NCI-H510A (cell line): ENCODE measurements at places on chromosomes 1 and 21.

- no peak for DNase-seq
Measured at GRCh38 chr1:67970088-67970487, 80.3 kb downstream of the DIRAS3 start.

DNA sequence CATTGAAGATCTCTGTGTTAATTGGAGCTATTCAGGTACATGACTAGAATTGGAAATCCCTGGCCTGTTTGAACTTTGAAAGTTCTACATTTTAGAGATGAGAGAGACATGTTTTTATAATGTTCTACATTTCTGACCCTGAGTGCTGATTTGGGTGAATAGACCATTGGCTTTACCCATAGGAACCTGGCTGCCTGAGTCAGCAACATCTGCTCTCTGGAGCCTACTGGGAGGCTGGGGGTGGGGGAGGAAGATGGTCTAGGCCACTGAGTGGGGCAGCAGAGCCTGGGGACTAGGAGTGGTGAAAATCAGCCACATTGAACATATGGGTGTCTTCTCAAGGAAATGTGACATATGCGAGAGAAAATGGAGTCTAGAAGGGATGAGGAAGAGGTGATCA, 1.4 kb upstream of the VANGL1 start:
- DNase-seq: no peak

DNA sequence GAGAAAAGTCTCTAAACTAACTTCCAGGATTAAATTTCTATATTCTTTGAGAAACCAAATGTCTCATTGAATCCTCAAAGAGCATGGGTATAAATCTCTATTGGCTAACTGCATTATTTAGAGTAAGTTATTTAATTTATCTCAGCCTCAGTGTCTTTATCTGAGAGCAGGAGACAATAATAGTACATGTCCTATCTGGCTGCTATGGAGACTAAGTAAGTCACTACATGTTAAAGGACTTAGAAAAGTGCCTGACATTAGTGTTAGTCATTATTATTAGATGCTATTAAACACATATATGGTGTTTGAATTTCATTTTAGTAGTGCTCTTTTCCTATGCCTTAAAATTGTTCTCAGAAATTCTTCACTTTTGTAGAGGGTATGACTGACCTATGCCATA, 505.2 kb downstream of the NEGR1 start:
- DNase-seq: no peak

DNA sequence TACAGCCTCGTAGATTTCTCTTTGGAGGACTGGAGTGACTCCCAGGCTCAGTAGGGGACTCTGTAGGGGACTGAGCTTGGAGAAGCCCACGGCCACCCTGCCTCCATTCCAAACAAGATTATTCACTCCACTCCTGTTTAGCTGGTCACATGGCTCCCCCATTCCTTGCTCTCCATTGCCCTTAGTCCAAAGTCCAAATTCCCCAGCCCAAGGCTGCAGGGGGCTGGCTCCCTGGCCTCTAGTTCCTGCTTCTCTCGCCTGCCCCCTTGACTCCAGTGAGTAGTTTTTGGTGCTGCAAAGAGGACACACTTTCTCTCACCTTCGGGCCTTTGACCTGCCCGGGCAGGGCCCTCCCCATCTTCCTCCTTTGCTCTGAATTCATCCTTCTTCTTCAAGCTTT, 403.3 kb downstream of the KIF26B start:
- DNase-seq: no peak

- DNase-seq: no peak
Measured at GRCh38 chr1:223374064-223374610, 10.2 kb upstream of the SUSD4 start.

DNA sequence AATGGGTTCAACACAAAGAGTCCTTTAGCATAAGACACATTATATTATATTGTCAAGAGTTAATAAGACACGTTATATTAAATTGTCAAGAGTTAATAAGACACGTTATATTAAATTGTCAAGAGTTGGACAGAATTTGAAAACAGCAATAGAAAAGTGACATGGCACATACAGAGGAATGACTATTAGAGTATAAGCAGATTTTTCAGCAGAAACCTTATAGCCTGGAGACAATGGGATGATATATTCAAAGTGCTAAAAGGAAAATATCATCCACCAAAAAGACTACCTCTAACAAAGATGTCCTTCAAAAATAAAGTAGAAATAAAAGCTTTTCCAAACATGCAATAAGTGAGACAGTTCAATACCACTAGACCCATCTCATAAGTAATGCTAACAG, 36.0 kb upstream of the HSPA13 start:
- DNase-seq: no peak

GRCh38 chr1:12052008-12052573, 11.0 kb upstream of the TNFRSF8 start:
- DNase-seq: no peak

- peak; percentile 22 for DNase-seq
Measured at GRCh38 chr1:108200687-108201051, 526 bp upstream of the SLC25A24 start.

DNA sequence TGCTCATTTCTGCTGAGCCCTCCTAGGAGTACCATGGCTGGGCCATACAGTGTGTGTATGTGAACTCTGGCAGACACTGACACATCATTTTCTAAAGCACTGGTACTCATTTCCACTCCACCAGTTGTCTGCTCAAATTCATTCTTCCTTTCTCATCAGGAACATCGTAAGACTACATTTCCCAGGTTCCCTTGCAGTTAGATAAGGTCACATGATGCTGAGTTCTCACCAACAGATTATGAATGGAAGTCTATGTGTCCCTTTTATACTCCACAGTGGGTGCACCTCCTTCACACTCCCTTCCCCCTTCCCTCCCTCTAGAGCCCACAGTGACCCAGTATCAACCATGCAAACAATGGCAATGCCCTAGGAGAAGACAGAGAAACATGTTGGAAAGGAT, 38.3 kb upstream of the PAX7 start:
- no peak for DNase-seq

GRCh38 chr1:67818162-67818561, 15.1 kb downstream of the GNG12 start:
- no peak for DNase-seq

DNA sequence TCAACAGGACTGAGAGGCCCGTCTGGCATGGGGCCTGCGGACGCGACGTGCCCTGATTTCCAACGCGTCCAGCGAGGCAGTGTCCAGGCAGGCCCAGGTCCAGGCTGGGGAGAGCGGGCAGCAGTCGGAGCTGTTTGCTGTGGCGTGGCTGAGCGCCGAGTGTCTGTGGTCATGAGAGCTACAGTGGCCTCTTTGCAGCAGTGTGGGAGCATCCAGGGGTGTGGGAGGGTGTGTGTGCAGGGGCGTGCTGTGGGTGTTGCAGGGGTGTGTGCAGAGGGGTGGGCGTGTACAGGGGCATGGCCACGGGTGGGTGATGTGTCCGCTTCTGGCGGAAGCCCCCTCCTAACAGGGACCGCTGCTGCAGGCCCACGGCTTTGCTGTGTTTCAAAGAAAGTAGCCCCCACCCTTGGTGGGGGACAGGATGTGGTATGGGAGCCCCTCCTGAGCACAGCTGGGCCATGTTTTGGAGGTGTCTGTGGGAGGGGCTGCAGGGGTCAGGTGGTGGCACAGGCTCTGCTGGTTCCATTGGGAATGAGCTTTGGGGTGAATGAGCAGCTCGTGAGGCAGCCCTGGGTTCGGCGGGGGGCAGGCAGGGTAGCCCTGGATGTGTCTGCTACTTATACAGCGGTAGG, 17.7 kb downstream of the PLCH2 start:
- no peak for DNase-seq

GRCh38 chr21:46550116-46550941, 54.6 kb downstream of the S100B start:
- no peak for DNase-seq

- no peak for DNase-seq
Measured at GRCh38 chr1:53738205-53739108, 507 bp downstream of the GLIS1 start.

- DNase-seq: no peak
Measured at GRCh38 chr1:174913225-174913903, 86.4 kb upstream of the CACYBP start.

DNA sequence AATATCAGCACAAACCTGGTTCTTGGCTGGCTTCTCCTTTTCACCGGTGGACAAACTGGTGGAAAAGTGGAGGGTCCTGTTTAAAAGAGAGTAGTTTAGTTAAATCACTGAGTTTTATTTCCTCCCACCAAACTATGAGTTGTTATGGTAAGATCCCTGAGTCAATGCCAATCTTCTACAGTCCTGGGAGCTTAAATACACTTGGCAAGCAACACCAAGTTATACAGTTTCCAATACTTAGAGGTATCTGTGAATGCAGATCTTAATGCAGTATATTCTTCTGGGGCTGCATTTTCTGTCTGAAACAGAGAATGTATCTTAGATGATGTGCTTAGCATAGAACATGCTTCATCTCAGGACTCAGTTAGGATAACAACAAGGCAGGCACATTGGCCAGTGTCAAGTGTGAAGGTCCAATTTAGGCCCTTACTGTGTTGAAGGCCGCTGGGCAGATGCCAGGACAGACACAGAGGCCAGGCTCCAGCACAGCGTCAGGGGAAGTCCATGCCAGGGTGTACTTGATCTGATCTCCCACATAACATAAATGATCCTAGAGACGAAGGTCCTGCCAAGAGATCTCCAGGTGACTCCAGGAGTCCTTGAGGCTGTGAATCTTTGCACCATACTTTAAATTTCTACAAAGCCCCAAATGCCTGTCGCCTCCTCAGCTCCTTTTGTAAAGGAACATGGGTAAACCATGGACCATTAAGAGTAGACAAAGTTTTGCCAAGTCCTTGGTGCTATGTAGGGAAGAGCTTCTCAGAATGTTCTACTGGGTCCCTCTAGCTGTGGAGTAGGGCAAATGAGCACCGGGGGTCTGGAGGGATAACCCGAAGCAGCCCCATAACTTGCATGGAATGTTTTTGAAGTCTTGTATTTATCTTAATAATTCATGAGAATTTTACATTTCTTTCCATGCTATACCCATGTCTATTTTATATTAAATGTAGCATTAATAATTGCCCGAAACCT, 76.8 kb downstream of the KCNJ15 start:
- no peak for DNase-seq

DNA sequence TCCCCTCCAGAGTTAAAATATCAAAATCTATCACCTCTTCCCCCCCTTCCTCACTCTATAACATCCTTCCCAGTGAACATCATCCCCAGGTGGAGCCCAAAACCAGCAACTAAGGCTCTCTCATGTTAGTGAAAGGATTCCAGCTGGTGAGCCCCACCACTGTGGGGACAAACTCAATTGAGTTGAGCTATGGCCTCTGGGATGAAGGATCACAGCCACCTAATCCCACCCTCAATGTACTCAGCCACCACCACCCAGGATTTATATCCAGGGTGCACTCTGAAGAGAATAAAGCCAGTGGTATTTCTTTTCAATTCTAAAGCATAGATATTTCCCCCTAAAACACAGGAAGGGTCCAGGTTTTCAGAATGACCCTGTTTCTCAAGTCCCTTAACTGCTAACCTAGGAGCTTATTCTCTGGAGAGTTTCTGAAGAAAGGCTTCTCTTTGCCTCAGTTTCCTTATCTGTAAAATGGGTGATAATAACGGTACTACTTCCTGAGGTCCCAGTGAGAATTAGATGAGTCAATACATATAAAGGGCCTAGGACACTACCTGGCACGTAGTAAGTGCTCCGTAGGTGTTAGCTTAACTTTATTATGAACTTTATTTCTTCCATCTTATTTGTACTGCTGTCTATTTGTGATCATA, 15.6 kb upstream of the BOLA1 start:
- DNase-seq: no peak

DNA sequence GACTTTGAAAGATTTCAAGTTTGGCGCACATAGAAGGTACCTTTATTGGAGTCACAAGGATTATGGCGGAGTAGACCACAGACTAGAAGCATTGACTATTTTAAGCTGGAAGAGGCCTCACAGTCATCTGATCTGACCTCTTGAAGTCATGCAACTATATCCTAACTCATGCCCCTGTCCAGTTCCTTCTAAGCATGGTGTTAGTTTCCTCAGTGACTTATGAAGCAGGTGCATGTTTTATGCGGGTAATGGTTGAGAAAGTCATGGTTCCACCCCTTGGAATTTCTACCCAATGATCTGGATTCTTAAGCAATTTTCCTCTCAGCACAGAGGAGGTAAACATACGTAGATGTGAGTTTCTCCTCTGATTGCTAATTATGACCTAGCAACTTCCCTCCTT, 11.7 kb downstream of the OLFML3 start:
- no peak for DNase-seq

DNA sequence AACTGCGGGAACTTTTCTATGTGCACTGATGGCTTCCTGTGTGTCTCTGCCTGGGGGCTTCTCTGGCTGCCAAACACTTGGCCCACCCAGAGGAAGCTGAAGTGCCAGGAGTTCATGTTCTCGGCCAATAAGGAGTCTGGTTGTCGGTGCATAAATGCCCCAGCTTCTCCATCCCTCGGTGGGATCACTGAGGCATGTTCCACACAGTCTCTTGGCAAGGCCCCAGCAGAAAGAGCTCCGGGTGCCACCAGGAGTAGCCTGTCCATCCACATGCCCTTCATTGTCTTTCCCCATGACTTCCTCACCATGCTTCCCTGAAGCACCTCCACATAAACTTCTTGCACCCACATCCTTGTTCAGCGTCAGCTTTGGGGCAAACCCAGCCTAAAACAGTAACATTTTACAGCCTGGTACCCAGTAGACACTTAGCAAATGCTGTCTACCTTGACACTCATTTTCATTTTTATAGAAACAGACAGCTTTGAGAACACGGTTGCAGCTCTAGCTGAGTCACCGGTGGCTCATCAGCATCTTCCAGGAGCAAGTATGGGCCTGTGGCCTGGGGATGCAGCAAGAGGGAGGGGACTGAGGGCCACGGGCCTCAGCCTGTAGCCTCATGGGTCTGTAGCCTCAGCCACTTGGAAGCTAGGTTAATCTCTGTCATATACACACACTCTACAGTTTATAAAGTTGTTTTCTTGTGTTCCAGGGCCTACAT, 14.8 kb upstream of the CDCP2 start:
- no peak for DNase-seq

- no peak for DNase-seq
Measured at GRCh38 chr1:90708236-90708786, 8.8 kb downstream of the BARHL2 start.

DNA sequence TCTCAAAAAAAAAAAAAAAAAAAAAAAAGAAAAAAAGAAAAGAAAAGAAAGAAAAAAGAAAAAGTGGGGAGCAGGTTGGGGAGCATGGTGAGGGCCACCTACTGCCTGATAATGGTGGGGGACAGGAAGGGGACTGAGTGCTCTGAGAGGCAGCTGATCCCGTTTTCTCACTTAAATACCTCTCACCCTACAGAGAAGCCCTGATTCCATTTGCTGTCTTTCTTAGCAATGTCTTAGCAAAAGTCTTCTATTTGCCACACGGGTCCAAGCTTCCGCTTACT, 692 bp upstream of the H6PD start:
- no peak for DNase-seq
